ENCODE measurements at places on chromosomes 1 and 21.

DNA sequence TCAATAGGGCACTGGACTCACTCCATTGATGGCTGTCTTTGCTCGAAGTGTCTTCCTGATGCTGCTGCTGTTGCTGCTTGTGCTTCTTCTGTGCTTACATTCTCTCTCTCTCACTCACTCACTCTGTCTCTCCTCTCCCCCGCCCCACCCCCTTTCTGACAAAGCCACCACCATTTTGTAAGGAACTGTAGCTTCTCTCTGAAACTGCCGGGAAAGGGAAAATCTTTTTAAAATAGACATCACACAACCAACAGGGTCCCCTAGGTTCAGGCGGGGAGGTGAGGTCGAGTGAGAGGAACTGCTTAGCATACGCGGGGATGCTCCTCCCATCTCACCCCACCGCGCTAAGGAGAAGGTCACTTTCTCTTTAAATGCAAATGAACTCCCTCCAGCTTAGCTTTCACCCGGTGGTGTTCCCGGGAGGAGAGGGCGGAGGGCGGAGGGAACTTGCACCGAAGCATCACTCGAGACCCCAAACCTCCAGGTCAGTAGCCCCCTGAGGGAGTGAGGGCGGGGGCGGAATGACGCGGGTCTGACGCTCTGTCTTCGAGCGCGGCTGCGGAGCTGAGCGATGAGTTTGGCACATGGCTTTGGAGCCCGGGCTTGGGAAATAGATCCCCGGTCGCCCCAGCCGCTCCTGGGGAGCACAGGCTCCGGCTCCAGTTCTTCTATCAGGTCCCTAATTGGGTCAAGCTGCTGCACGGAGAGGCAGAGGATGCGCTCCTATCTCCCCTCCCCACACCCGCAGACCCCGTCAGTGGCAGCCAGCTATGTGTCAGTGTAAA lies at the start of gene CCDC28B:
Gene CCDC28B, plus strand, starts transcription at position 370 of the 785 bp plus-strand sequence. CDS start 1,341 bp downstream, outside the sequence.
- DNase-seq = peak; percentile 96

- DNase-seq = peak; percentile 65
Observed at GRCh38 chr1:31479811-31480210, 66.8 kb downstream of the SERINC2 start.

DNA sequence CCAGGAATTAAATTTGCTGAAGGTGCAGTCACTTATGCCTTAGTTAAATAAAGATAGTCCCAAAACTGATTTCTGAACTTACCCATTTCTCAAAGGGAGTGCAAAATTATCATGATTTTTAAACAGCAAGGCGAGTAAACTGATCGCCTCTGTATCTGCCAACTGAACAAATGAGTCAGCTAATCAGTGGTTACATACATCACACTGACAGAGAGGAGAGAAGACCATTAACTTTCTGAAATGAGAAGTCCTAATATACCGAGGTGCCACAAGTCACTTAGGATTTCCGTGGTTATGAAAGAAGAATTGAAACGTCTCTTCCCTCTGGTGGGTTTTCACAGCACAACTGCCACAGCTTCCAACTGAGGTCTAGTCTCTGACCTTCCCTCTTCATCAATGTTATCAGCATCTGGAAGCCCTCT lies 400.7 kb downstream of the SMYD3 start:
- DNase-seq = no peak

- no peak for DNase-seq
Observed at GRCh38 chr1:26829184-26829911, 2.9 kb downstream of the ZDHHC18 start.

DNA sequence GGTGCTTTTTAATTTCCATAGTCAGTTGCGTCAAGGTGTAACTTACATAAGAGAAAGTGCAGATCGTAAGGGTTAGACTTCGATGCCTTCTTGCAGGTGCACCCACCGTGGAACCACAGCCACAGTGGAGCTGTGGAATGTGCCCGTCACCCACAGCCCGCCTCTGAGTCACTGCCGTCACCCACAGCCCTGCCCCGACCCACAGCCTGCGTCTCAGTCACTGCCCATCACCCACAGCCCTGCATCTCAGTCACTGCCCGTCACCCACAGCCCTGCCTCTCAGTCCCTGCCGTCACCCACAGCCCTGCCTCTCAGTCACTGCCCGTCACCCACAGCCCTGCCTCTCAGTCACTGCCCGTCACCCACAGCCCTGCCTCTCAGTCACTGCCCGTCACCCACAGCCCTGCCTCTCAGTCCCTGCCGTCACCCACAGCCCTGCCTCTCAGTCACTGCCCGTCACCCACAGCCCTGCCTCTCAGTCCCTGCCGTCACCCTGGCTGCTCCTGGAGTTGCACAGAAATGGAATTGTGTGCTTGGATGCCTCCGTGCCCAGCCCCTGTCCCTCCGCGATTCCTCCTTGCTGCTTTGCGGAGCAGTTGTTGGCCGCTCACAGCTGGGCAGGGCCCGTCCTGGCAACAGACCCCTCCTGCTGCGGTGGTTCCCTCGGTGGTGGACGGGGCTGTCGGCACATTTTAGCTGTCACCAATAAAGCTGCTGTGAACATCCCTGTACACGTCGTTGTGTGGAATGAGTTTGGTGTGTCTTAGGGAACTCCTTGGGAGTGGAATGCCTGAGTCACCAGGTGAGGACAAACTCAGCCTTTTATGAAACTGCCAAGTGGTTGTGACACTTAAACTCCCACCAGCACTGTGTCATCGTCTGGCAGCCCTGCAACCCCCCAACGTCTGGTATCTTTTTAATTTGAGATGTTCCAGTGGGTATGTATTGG lies 44.9 kb upstream of the COL6A2 start:
- peak; percentile 83 for DNase-seq

DNA sequence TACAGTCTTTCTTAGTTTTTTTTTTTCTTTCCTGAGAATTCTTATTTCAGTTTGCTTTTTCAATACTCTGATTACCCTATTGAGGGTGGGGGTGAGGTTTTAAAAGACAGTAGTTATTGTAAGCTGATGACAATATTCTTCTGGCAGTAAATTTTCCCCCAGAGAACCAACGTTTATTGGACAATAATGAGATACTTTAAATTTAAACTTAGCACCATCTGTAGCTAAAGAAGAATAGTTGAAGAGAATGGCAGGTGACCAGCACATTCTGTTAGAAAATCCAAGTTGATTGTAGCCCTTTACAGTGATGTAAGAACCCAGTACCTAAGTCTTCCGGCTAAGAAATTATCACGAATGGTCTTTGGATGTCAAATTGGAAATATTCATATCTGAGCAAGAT lies 364.6 kb upstream of the LYPLAL1 start:
- DNase-seq = no peak

DNA sequence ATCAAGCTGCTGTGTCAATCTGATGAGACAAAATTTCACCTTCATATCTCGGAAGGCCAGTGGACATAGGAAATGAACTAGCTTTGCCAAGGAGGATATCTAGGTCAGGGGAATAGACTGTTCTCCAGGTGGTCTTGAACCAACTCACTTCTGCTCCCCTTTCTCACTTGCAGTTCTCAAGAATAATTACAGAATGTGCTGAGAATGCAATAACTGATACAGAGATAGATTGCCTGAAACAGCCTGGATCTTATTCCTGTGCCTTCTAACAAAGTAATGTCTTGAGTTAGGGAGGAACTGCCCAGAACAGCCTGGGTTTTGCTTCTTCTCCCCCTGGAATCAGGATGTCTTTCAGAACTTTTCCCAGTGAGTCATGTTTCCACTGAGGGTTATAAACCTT lies 636.7 kb downstream of the KCNT2 start:
- DNase-seq = no peak

- no peak for DNase-seq
Observed at GRCh38 chr1:44696789-44697345, 22.4 kb downstream of the ARMH1 start.

GRCh38 chr1:56070601-56071000 lies 508.8 kb downstream of the PLPP3 start:
- DNase-seq = no peak

DNA sequence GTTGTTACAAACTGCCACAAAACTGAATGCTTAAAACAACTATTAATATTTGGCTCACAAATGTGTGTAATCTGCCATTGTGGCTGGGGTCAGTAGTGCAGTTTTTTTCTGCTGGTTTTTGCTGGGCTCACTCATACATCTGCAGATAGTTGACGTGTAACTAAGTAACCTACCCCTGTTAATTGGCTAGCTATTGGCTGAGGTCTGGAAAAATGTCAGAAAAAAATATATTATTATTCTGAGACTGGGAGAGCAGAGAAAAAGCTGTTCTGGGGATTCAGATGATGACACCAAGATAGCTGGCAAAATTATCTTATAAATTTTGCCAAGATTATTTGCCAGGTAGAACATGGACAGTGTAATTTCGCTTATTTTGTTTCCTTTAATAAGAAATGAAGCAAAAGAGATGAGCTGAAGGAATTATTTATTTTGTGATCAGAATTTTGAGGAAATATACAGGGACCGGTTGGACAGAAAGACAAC lies 616.1 kb upstream of the ADAMTS5 start:
- peak; percentile 22 for DNase-seq

DNA sequence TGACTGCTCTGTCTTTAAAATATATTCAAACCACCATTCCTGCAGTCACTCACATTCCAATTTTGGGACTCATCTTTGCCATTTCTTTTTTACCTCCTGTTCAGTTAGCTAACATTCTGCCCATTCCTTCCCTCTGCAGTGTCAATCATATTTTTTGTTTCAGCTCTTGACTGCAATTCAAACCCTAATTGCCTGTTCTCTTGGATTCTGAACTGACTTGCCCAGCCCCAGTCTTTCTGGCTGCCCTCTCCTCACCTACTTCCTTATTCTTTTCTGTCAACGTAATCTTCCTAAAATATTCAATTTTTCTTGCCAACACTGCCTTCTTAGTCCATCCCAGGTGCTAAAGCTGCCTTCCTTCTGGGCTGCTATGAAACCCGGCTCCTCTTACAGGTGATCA lies 6.1 kb downstream of the PRDM2 start:
- DNase-seq = no peak

DNA sequence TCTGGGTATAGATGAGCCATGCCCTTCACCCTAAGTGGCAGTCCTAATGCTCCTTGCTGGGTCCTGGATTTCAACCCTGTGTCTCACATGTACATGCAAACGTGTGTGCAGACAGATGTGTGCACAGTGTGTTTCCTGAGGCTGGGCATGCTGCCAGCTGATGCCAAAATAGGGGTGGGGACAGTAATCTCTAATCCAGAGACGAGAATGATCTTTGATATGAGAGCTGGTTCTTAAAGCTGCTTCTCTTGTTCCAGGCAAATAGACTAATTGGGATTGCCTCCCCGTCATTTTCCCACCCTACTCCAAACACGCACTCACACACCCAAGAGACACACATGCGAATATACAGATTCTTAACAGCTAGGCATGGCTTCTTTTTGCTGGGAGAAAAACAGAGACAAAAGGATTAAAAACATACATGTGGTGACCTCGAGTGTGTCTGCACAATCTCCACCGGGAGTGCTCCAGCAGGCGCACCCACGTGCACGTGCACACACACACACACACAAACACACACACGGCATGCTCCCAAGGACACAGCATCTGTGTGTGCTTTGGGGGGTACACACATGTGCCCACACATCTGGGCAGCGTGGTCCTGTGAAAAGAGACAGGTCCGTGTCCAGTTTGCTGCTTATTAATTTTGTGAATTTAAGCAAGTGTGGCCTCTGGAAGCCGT lies 102.1 kb upstream of the ZBTB40 start:
- peak; percentile 38 for DNase-seq

GRCh38 chr1:4710592-4711415 lies 56.4 kb downstream of the AJAP1 start:
- DNase-seq = no peak

All from osteoblast (primary cell).